CD8-positive, alpha-beta T cell (primary cell): ENCODE measurements at places on chromosomes 4 and X.

GRCh38 chr4:114302472-114302871, 296.1 kb upstream of the UGT8 start:
- no peak for DNase-seq

GRCh38 chr4:128287141-128287870, at the start of gene PGRMC2:
Gene PGRMC2 (minus strand): TSS chr4:128287813. CDS start chr4:128287790, 23 bp downstream.
- DNase-seq = no peak

DNA sequence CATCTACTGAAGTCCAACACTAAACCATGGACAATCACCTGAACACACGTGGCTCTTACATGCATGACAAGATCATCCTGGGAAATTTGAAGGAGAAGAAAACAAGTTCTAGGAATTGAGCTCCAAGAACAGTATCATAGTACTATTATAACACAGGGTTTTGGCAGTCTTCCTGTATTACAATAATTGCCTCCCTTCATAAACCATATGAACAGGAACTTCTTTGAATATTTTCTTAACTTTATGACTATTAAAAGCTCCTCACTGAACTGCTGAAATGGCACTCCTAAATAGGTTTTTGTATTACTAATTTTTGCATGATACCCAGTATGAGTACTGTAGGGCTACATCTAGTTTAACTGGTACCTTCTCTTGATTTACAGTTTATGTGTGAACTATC, 130.0 kb downstream of the ZAR1 start:
- DNase-seq = no peak

GRCh38 chrX:39967348-39967747, 130.4 kb downstream of the BCOR start:
- DNase-seq = no peak

DNA sequence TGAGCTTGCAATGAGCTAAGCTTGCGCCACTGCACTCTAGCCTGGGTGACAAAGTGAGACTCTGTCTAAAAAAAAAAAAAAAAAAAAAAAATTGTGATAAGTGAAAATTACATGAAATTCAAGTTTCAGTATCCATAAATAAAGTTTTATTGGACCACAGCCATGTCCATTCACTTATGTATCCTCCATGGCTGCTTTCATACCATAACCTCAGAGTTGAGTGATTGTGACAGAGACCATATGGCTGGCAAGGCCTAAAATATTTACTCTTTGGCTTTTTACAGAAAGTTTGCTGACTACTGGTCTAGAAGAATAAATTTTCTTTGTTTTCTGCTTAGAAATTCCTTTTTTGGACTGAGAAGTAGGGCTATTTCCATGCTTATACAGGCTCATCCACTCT, 11.8 kb upstream of the SHISA3 start:
- no peak for DNase-seq

DNA sequence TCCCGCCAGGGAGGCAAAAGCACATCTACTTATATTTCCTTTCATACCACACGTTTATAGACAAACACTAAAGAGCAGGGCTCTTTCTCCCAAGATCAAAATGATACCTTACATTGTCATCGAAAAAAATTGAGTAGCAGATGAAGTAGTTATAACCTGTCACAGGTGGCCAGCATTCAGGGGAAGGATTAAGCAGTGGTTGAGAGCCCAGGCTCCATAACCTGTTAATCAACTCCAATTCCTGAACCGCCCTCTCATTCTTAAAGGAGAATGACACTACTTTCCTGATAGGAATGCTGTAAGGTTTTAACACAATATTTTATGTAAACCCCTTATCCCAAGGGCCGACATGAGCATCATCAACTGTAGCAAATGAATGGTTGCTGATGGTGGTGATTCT, 268.9 kb upstream of the KCNIP4 start:
- no peak for DNase-seq

DNA sequence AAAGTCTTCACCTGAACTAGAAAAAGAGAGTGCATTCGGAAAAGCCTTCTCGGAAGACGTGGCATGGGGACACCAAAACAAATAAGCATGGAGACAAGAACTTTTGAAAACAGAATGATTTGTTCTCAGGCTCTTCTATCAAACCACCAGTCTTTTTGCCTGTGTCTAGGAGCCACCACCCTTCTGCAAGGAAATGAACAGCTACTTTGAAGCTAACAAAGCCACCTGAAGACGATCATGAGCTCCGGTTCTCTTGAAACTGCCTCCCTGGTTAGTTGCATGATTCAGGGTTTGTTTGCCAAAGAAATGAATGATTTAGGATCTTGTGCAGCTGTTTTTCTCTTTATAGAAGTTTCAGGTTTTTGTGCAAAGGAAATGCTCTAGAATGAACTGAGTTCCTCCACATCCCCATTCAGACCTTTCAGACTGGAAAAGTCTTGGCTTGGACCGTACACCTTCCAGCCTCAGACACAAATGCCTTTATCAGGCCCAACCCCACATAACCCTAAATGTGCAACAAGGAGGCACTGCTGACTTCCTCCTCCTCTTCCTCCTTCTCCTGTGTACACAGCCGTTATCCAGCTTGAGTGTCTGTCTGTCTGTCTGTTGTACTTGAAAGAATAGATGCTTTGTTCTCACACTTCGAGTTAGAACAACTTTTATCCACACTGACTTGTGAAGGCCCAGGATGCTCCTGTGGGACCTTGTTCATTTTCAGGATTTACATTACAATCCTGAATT, 334.8 kb upstream of the KLF3 start:
- peak; percentile 42 for DNase-seq

GRCh38 chr4:22338796-22339195, 177.1 kb downstream of the ADGRA3 start:
- DNase-seq = no peak

DNA sequence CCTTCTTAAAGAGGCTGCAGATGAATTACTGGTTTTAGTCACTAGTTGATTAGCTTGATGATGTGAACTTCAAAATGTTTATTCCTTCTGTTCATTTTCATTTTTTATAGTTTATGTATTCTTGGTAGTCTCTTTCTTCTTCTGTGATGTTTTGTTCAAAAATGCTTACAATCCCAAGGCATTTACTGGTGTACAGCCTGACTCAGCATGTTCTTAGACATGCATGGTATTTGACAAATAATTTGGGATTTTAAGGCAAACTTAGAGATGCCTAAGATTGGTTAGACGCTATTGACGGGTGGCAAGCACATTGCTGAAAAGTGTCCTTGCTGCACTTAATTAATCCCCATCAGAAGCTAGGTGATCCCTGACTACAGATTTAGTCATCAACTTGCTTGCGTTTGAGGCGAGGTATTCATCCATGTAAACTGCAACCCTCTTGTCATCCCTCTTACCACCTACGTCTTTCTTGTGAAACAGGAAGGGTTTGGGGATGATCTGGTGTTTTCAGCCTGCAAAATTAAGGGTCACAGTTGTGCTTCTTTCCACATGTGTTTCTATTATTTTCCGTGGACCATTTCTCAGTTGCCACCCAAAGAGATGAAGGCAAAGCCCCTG, 331.8 kb downstream of the DKK2 start:
- DNase-seq = no peak

DNA sequence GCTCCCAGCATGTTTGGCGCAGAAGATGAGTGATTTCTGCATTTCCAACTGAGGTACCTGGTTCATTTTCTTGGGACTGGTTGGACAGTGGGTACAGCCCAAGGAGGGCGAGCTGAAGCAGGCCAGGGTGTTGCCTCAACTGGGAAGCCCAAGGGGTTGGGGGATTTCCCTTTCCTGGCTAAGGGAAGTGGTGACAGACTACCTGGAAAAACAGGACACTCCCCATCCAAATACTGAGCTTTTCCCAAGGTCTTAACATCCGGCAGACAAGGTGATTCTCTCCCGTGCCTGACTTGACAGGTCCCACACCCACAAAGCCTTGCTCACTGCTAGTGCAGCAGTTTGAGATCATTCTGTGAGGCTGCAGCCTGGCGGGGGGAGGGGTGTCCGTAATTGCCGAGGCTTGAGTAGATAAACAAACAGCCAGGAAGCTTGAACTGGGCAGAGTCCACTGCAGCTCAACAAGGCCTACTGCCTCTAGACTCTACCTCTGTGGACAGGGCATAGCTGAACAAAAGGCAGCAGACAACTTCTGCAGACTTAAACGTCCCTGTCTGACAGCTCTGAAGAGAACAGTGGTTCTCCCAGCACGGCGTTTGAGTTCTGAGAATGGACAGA, 307.7 kb upstream of the ARSJ start:
- DNase-seq = no peak

- no peak for DNase-seq
Measured at GRCh38 chrX:53362449-53362848, 60.0 kb downstream of the SMC1A start.

DNA sequence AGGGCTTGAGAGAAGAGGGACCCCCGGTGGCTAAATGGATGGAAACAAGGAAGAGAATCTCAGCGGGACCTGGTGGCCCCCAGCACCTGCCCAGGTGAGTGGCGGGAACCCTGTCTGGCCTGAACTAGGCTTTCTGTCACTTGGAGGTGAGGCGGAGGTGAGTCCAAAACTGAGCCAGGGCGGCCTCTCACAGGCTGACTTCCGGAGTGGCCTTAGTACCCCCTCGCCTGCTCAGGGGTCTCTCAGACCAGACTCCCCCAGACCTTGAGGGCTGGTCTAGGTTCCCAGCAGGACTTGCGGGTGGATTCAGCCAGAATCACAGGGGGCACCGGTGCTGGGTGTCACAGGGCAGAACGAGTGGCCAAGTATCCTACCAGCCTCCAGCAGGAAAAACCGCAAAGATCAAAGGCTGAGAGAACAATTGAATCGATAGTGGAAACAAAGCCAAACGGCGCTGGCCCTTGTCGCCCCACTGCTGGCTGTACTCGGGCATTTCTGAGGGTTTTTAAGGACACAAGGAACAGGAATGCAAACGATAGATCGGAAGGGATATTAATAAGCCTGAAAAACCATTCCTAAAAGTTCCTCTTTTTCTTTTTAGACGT, 67.8 kb downstream of the WFS1 start:
- DNase-seq = no peak

DNA sequence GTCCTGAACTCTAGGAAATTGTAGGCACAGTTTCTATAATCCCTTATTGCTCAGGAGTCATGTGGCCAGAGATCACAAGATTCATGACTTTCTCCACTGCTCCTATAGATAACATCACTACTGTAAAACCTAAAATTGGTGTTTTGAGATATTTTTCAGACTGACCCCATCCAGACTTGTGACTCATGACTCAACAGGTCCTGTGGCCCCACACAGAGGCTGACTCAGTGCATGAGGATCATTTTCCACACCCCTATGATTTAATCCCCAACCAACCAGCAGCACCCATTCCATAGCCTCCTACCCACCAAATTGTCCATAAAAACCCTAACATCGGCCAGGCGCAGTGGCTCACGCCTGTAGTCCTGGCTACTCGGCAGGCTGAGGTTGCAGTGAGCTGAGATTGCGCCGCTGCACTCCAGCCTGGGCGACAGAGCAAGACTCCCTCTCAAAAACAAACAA, 13.2 kb upstream of the XIAP start:
- no peak for DNase-seq

GRCh38 chr4:10761903-10762302, 77.3 kb upstream of the CLNK start:
- no peak for DNase-seq

GRCh38 chr4:139532947-139533346, 23.1 kb downstream of the SETD7 start:
- DNase-seq = no peak

GRCh38 chrX:13383907-13384306, 64.1 kb upstream of the ATXN3L start:
- DNase-seq = no peak

DNA sequence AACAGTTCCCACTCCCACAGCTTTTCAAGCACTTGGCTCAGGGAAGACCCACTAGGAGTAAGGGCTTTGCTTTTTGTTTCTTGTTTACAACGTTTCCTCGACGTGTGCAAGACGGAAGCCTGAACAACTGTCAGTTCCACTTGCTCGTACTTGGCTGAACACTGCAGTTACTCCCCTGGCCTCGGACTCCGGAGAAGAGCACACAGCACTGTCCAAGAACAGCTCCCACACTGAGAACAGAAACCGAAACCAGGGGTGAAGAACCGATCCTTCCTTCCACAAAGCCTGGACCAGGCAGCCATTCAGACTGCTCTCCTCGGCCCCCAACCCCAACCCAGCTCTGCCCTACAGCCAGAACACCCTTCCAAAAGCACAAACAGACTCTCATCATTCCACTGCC, 25.5 kb downstream of the IRF2 start:
- no peak for DNase-seq

- DNase-seq = no peak
Measured at GRCh38 chr4:159019356-159019755, 83.5 kb upstream of the RAPGEF2 start.

GRCh38 chrX:139203651-139204570, 326.6 kb upstream of the F9 start:
- no peak for DNase-seq

DNA sequence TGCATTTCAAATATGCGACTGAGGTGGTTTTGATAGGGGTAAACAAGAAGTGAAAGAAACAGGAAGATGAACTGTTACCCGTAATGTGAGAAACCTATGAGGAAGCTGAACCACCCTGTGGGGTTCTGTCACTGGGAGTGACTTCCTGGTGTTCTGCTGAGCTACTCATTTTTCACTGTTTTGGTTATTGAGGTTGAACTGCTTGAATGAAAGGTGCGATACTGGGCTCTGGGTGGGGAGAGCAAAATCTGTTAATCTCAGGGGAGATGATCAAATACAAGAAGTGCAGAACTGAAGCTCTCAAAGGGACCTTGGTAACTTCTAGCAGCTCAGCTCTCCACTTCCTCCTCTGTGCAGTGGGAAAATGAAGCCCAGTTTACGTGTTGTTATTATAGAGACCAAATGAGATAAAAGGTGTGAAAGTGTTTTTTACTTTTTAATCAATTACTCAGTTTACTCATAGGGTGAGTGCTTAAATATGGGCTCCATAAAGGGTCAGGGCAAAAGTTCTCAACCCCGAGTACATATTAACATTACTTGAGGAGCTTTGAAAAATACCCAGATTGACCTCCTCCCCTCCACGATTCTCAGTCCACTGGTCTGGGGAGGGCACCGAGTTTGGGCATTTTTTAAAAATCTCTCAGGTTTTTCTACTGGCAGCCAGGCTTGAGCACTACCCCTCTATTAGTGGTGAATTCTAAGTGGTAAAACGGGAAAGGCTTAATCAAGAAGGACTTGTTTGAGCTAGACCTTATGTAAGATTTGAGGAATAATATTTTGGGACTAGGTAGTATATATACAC, 66.7 kb downstream of the COQ2 start:
- peak; percentile 62 for DNase-seq

- no peak for DNase-seq
Measured at GRCh38 chr4:169902658-169903345, 123.4 kb downstream of the MFAP3L start.

DNA sequence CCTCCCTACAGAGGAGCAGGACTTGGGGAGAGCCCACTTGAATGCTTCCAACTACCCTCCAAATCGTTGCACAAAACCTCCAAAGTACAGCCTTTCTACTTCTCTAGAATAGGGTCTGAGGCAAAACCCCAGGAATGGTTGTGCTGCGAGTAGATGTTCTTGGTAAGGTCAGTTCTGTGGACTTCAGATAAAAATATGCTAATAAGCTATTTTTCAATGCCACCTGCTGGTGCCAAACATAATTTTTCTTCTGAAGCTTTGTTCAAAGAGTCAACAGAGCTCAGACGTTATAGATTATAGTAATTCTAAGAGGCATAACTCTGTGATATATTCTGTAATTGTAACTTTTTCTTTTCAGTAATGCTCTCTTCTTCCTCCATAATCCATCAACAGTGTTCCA, 425.7 kb downstream of the GPAT3 start:
- no peak for DNase-seq
